ENCODE measurements at places on chromosomes 2 and 18. TPM values are rescaled to one million over a fixed set of nuclear protein-coding genes. Genes with fewer than 3 reads are reported as not detected.

- no peaks in the 10 kb centered on the region for H3K4me1 ChIP-seq
- DNase-seq = no peak
- H3K4me3 ChIP-seq = no peak overlapping the region
- H3K27me3 ChIP-seq = peaks cover 41% of the 10 kb centered on the region
Observed at GRCh38 chr18:62651276-62652056, 63.9 kb upstream of the PHLPP1 start.

- no peak overlapping the region for H3K4me3 ChIP-seq
- no peak overlapping the region for H3K27ac ChIP-seq
- no peaks in the 10 kb centered on the region for H3K27me3 ChIP-seq
Observed at GRCh38 chr2:231299267-231299666, 96.2 kb upstream of the B3GNT7 start.

GRCh38 chr2:215143458-215143857 is 5.0 kb upstream of the ABCA12 start:
- DNase-seq = no peak
- no peaks in the 10 kb centered on the region for H3K36me3 ChIP-seq
- H3K4me3 ChIP-seq = no peak overlapping the region
- H3K4me1 ChIP-seq = no peaks in the 10 kb centered on the region
- peaks cover 3% of the 10 kb centered on the region for H3K27me3 ChIP-seq

GRCh38 chr2:202479090-202479489 is 103.0 kb downstream of the BMPR2 start:
- peak overlapping the region; percentile 3 for H3K27ac ChIP-seq
- H3K4me1 ChIP-seq = peaks cover 13% of the 10 kb centered on the region
- peaks cover 3% of the 10 kb centered on the region for H3K36me3 ChIP-seq
- H3K4me3 ChIP-seq = no peak overlapping the region

DNA sequence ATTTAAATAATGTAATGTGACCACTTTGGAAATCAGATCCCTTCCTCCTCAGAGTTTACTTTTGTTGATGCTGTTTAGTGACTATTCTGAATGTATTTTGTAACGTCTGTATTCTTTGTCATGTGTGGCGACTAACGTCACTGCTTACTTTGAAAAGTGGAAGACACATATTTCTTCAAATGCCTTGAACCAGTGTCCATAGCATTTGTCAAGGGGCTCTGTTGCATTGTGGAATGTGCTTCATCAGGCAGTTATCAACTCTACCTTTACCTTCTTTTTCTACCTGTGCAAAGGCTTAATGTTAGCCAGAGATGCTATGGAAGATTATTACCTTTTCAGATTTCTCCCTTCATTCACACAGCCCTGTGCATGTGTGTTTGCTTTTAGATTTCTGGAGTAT is 162.4 kb downstream of the ZNF407 start:
- H3K27me3 ChIP-seq = no peaks in the 10 kb centered on the region
- H3K4me1 ChIP-seq = no peaks in the 10 kb centered on the region
- H3K4me3 ChIP-seq = no peak overlapping the region
- H3K36me3 ChIP-seq = peaks cover 25% of the 10 kb centered on the region
- no peak overlapping the region for H3K27ac ChIP-seq

DNA sequence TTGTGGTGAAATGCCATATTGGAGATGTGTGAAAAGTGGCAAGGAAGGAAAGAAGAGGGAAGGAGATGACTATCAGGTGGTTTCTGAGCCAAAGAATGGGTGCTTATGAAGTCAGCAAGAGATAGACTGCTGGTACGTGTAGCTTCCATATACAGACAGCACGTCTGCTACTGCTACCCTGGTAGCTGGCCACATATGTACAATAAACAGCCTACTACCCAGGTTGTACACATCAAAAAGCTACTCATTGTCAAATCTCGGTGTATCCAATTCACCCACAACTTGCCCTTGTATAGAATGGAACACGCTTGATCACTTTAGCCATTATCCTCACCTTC is 761.8 kb downstream of the LRRTM4 start:
- H3K27ac ChIP-seq = no peak overlapping the region
- H3K27me3 ChIP-seq = no peaks in the 10 kb centered on the region
- no peak for DNase-seq
- H3K4me1 ChIP-seq = no peaks in the 10 kb centered on the region

DNA sequence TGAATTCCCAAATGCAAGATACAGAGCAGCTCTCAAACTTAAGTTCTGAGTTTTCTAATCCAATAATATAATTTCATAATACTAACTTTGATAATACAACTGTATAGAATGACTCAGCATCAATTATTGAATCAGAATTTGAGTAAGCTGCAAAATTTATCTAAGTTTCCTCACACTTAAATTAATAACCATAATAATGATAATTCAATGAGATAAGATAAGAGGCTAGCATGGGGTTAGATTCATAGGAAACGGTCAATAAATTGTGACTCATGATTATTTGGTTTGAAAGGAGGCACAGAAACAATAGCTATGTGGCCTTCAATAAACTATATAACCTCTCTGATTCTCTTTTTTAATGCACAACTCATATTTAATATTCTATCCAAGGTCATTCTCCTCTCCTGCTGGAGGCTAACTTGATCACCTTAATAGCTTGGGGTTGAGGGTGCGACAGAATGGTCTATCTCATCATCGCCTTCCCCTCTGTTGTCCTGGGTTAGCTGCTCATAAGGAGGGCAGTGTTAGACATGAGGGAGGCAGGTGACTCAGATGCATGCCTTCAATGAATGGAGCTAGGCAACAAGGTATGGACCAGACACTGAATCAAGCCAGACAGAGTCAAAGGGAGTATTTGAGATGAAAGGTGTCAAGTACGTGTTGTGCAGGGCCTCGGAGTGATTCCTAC is 36.2 kb upstream of the BMP10 start:
- peaks cover 24% of the 10 kb centered on the region for H3K36me3 ChIP-seq
- H3K27ac ChIP-seq = peak overlapping the region; percentile 92
- no peak for DNase-seq
- H3K4me1 ChIP-seq = peaks cover 38% of the 10 kb centered on the region

DNA sequence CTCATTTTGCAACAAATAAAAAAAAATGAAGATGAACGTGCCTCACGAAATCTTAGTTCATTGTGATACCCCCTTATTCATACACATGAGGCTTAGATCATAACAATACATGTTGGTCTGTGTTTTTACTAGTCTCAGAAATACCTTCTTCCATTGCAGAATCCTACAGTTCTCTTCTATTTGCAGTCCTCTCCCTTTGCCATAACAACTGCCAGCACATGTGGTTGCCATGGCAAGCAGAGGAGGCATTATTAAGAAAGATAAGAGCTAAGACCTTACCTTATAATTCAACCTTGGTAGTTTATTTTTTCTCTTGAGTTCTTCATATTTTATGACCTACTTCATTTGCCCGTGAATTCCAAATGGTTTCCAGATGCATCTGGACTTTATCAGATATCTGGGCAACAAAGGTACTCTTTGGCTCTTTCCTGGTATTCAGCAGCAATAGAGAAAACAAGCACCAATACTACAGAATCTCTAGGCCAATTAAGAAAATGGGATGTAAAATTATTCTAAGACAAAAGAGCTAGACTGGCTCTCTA is 524.0 kb downstream of the CMPK2 start:
- H3K27ac ChIP-seq = no peak overlapping the region
- no peaks in the 10 kb centered on the region for H3K36me3 ChIP-seq
- no peak for DNase-seq

DNA sequence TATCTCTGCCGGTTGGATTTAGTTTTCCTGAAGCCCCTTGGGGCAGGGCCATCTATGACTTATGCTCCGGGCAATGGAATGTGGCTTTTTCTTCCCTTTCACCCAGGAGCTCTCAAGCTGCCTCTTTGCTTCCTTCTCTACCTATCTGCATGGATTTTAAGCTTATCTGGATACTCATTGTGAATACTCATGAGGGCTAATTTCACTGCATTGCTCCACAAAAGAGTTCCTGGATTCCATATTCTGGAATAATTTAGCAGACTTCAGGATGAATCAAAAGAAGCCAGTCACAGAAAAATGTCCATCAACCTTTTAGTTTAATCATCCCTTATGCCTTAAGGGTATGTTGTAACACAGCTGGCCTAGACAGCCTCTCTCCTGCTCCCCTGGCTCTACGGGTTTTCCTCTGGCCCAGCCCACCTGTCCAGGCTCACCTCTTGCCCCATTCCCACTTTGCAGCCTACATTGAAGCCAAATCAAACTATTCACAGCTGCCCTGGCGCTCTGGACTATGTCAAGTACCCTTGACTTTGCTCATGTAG is 122.8 kb upstream of the RMDN2 start:
- H3K27me3 ChIP-seq = no peaks in the 10 kb centered on the region
- H3K4me3 ChIP-seq = no peak overlapping the region
- H3K27ac ChIP-seq = no peak overlapping the region
- no peak for DNase-seq
- no peaks in the 10 kb centered on the region for H3K36me3 ChIP-seq

- DNase-seq = no peak
- H3K27ac ChIP-seq = no peak overlapping the region
- no peaks in the 10 kb centered on the region for H3K4me1 ChIP-seq
- H3K36me3 ChIP-seq = no peaks in the 10 kb centered on the region
- no peaks in the 10 kb centered on the region for H3K27me3 ChIP-seq
Observed at GRCh38 chr2:234971496-234971895, 19.7 kb downstream of the SH3BP4 start.

GRCh38 chr18:23871410-23871809 is 143.1 kb upstream of the TTC39C start:
- DNase-seq = peak; percentile 84
- no peaks in the 10 kb centered on the region for H3K36me3 ChIP-seq
- H3K4me1 ChIP-seq = peaks cover 37% of the 10 kb centered on the region
- peak overlapping the region; percentile 64 for H3K27ac ChIP-seq
- H3K4me3 ChIP-seq = no peak overlapping the region

- no peaks in the 10 kb centered on the region for H3K27me3 ChIP-seq
- peaks cover 33% of the 10 kb centered on the region for H3K4me1 ChIP-seq
- peaks cover 45% of the 10 kb centered on the region for H3K36me3 ChIP-seq
- H3K4me3 ChIP-seq = peak overlapping the region; percentile 82
Observed at GRCh38 chr18:79069717-79070151, 540 bp downstream of the ATP9B start.

DNA sequence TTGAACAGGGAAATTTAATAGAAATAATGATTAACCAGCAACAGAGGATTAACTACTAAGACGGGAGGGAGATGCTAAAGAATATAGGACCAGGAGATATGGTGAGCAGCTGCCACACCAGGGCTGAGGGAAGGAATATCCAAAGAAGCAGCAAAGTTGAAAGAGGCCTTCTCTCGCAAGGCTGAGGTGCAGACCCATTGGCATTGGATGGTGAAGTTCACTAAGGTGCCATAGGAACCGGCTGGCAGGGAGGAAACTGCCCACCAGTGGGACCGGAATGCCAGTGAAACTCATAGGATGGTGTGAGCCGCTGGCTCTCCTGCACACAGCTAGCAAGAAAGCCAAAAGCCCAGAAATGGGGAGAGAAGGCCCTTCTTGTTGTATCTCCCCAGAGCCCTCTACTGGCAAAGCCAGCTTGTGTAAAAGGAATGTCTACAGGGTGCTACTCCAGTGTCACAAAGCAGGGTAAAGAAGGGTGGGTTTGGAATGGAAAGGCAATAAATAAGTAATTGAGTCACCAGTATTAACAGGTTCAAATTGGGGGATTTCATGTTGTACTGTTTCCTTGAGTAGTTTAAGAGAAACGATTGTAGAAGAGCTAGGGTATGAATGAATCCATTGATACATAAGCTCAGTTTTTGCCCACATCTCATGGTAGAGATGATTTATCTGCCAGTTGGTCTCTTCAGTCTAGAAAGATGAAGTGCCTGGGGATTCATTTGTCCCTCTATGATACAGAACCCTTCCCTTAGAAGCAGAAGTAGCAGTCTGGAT is 36.0 kb downstream of the FARP2 start:
- peaks cover 6% of the 10 kb centered on the region for H3K36me3 ChIP-seq
- no peak overlapping the region for H3K4me3 ChIP-seq
- peaks cover 8% of the 10 kb centered on the region for H3K4me1 ChIP-seq
- DNase-seq = no peak
- no peaks in the 10 kb centered on the region for H3K27me3 ChIP-seq

GRCh38 chr2:132873738-132874137 is 203.7 kb upstream of the LYPD1 start:
- H3K27me3 ChIP-seq = no peaks in the 10 kb centered on the region
- no peak overlapping the region for H3K4me3 ChIP-seq
- H3K4me1 ChIP-seq = no peaks in the 10 kb centered on the region
- H3K36me3 ChIP-seq = no peaks in the 10 kb centered on the region

DNA sequence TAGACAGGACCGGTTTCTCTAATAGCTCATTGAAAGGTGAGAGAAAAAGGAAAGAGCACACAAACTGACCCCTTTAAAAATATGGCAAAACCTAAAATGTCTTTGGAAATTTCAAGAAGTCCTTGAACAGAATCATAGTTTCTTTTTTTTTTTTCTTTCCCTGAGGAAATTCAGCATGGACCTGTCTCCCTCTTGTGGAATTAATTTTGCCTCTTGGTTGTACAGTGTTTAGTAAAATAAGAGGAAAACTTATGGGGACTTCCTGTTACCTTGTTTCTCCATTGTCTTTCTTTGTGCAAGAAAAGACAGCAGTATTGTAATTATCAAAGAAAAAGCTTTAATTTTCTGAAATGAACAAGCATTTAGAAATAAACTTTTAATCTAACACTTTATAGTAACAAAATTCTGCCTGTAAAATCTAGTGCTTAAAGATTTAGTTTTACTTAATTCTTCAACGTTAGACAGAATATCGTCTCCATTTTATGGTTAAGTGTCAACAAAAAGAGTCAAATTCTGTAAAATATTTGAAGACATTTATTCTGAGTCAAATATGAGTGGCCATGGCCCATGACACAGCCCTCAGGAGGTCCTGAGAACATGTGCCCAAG is 176.3 kb upstream of the NABP1 start:
- H3K4me1 ChIP-seq = no peaks in the 10 kb centered on the region
- no peak overlapping the region for H3K27ac ChIP-seq
- H3K36me3 ChIP-seq = no peaks in the 10 kb centered on the region
- no peak overlapping the region for H3K4me3 ChIP-seq

DNA sequence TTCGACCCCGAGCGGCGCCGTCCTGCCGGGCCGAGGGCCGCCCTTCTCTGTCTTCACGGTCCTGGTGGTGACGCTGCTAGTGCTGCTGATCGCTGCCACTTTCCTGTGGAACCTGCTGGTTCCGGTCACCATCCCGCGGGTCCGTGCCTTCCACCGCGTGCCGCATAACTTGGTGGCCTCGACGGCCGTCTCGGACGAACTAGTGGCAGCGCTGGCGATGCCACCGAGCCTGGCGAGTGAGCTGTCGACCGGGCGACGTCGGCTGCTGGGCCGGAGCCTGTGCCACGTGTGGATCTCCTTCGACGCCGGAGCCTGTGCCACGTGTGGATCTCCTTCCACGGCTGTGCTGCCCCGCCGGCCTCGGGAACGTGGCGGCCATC is 45.0 kb downstream of the DDX18 start:
- no peaks in the 10 kb centered on the region for H3K36me3 ChIP-seq
- H3K27me3 ChIP-seq = peaks cover 30% of the 10 kb centered on the region
- DNase-seq = no peak
- no peak overlapping the region for H3K4me3 ChIP-seq
- H3K27ac ChIP-seq = no peak overlapping the region

- H3K27ac ChIP-seq = no peak overlapping the region
- no peaks in the 10 kb centered on the region for H3K4me1 ChIP-seq
- H3K27me3 ChIP-seq = peaks cover 6% of the 10 kb centered on the region
Observed at GRCh38 chr18:2112435-2113045, 458.8 kb downstream of the METTL4 start.

GRCh38 chr2:234476766-234477165 is 20.1 kb downstream of the ARL4C start:
- H3K4me1 ChIP-seq = peaks cover 63% of the 10 kb centered on the region
- DNase-seq = no peak
- no peak overlapping the region for H3K4me3 ChIP-seq
- H3K27ac ChIP-seq = no peak overlapping the region

VWC2L gene
- total RNA-seq = not detected

PLGLB2 gene
- total RNA-seq = 2.7 TPM

CCNT2 gene
- total RNA-seq = 48.8 TPM

SNX17 gene
- 125 TPM for total RNA-seq
